ENCODE measurements at places on chromosomes 3 and 15.
A peak's percentile ranks its signal among the peaks of the same experiment; 100 is the strongest.

GRCh38 chr15:100658895-100659294 is 56.5 kb downstream of the ASB7 start:
- DNase-seq, result no peak

GRCh38 chr3:3618623-3619022 is 180.6 kb upstream of the LRRN1 start:
- DNase-seq, result no peak

DNA sequence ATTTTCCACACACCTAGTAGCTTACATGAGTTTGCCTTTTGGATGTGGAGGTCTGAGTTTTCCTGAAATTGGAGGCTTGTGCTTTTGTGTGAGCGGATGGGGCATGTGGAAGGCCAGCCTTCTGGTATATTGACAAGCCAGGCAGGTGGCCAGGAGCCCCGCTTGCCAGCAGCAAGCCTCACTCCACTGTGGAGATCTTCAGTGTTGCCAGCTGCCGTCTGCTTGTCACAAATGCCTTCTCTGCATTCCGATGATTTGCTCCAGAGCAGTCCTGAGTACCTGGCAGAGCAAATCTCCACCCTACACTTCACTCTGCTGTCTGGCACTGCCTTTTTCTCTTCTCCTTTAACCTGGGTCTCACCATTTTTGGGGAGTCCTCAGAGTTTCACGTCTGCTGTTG is 29.1 kb upstream of the CHST2 start:
- no peak for DNase-seq

- peak; percentile 19 for DNase-seq
These were observed 1.3 kb downstream of the PYGO1 start for GRCh38 chr15:55586808-55587207.

DNA sequence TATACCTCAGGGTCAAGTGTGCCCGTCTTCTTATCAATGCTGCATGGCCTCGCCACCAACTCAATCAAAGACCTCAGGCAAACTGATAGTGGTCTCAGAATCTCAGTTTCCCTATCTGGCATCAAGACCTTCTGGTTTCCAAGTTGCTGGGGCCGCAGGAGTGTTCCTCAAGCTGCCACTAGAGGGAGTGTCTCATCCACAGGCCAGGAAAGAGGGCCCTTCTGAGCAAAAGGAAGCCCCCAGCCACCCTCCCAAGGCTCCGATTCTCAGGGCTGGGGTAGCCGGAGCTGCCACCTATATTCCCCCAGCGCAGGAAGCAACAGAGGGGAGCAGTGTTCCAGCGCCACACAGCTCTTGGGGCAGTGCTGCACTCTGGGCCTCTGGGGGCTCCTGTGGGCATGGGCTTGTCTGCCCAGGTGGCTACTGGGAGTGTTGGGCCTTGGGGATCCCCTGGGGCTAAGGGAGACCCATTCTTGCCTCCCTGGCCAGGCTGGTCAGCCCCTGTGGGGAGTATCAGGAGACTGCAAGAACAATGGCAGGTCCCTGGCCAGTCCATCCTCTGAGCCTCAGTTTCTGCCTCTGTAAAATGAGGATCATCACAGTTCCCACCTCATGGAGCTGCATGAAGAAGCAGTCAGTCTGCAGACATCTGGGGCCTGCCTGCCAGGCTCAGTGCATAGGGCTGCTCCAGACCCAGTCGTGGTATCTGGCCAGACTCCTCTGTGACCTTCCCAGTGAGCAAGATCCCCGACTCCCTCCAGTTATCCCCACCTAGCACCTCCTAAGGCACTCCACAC is 23.4 kb upstream of the SEC13 start:
- no peak for DNase-seq

DNA sequence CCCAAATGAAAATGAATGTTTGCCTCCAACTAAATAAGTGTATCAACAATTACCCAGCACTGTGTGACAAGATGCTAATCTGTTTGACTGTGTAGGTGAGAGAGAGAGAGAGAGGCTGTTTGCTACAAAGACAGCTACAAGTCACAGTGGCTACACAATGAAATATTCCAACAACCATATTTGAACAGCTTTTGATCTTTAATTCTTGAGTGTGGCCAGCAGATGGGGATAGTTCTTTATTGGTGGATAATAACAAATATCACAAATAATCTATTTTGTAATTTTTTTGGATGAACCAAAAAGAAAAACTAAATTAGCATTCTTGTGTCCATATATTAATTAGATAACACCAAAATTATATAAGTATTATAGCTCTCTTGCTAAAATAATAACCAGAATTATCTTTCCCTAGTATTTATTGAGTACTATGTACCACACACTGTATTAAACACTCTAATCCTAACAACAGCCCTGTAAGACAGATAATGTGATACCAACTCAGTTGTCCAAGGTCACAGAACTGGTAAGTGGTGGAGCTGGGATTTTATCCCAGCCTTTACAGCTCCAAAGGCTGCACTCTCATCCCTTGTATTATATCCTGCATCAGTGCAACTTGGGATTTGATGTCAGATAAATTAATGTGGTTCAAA is 61.9 kb upstream of the C3orf80 start:
- DNase-seq, result peak; percentile 34

- DNase-seq, result no peak
These were observed 25.1 kb downstream of the SNX33 start for GRCh38 chr15:75672646-75673425.

All from NCI-H526 (cell line).